ENCODE measurements at places on chromosomes 4 and X. TPM values are rescaled to one million over a fixed set of nuclear protein-coding genes. Genes with fewer than 3 reads are reported as not detected.

GRCh38 chrX:46864606-46865005, 27.8 kb downstream of the RP2 start:
- ATAC-seq = no peak

GRCh38 chr4:147944249-147944648, 212.4 kb downstream of the ARHGAP10 start:
- ATAC-seq = peak; percentile 71

DNA sequence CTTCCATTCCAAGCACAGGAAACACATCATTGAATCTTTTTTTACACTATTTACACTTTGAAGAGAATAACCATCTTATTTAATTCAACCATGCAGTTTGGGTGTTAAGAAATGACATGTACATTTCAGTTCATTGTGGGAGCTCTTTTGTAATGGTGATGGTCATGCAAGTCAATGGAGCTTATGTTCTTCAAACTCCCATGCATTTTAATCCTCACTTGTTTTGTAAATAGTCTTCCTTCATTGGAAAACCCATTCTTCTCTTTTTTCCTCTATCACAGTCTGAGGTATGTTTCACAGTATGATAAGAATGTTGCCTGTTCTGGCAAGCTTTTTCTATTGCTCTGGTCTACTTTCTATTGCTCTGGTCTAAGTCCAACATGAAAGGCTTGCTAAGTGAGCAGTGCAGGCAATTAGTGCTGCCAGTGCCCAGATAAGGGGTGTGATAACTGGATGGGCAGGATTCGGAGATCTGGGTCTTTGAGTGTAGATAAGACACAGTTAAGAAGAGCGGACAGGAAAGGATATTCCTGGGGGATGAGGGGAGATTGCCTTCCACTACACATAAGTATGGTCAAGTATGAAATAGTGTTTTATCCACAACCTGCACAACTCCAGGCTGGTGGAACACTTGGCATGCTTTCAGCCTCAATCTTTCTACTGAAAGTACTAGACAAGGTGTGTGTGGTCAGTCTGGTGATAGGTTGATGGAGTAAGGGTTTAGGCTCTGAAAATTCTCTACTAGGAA, 17.1 kb downstream of the AFP start:
- ATAC-seq = no peak

DNA sequence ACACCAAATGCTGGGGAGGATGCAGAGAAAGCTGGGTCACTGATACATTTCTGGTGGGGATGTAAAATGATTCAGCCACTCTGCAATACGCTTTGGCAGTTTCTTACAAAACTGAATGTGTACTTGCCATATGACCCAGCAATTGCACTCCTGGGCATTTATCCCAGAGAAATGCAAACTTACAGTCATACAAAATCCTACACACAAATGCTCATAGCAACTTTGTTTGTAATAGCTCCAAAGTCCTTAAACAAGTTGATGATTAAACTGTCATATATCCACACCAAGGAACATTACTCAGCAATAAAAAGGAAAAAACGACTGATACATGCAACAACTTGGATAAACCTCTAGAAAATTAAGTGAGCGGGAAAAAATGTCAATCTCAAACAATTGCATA, 12.3 kb downstream of the MID1 start:
- no peak for ATAC-seq

- ATAC-seq = no peak
Measured at GRCh38 chr4:27779827-27780226, 919.2 kb downstream of the STIM2 start.

XAGE3 gene
- total RNA-seq = not detected

CT45A2 gene
- total RNA-seq = not detected

CSAG1 gene
- total RNA-seq = not detected

REELD1 gene
- not detected for total RNA-seq

- ATAC-seq = no peak
Measured at GRCh38 chrX:1403228-1403627, 11.3 kb upstream of the SLC25A6 start.

TKTL1 gene
- 0.54 TPM for total RNA-seq

- ATAC-seq = no peak
Measured at GRCh38 chrX:140050906-140051305, 85.6 kb upstream of the CXorf66 start.

TRIM60 gene
- not detected for total RNA-seq

GRCh38 chrX:124619710-124620109, 273.3 kb downstream of the SH2D1A start:
- ATAC-seq = no peak

NAT8L gene
- total RNA-seq = 0.22 TPM

DNA sequence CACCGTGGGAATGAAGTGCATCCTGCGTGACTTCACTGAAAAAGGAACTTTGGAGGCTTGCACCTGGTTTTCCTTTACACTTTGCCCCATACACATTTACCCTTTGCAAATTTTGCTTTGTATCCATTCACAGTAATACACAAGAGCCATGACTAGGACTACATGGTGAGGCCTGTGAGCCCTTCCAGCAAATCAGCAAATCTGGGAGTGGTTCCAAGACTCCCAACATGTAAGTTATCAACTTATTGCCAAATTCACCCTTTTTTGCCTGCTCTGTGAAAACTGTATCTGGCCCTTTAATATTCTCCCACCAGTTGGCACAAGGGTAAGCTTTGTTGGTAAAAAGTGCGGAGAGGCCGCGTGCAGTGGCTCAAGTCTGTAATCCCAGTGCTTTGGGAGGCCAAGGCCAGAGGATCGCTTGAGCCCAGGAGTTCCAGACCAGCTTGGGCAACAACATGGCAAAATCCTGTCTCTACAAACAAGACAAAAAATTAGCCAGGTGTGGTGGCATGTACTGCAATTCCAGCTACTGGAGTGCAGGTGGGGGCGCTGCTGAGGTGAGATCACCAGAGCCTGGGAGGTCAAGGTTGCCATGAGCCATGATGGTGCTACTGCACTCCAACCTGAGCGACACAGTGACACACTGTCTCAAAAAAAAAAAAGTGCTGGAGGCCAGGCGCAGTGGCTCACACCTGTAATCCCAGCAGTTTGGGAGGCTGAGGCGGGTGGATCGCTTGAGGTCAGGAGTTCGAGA, 5.0 kb downstream of the PRMT9 start:
- no peak for ATAC-seq

DNA sequence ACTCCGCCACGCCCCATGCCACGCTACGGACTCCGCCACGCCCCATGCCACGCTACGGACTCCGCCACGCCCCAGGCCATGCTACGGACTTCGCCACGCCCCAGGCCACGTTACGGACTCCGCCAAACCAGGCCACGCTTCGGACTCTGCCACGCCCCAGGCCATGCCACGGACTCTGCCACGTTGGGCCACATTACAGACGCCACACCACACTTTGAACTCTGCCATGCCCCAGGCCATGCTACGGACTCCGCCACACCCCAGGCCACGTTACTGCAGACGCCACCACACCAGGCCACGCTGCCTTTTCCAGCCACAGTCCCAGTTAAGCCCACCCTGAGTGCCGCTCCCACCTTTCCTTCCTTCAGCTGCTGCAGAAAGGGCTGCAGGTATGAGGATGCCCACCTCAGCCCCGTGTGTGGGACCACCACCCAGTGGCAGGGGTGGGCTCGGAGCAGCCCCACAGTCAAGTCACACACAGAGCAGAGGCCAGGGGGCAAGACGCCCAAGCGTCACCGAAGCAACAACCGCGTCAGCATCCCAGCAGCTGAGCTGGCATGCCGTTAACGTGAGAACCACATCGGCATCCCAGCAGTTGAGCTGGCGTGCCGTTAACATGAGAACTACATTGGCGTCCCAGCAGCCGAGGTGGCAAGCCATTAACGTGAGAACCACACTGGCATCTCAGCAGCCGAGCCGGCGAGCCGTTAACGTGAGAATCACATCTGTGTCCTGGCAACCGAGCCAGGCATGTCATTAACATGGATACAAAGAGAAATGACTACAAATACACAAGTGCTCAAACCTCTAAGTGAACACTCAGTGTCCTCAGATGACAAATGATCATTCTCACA, 26.4 kb downstream of the GAK start:
- ATAC-seq = no peak

GRCh38 chrX:145041486-145041885, 205.8 kb upstream of the SPANXN1 start:
- ATAC-seq = no peak

UCHL1 gene
- 1.0 TPM for total RNA-seq

WDR17 gene
- total RNA-seq = 1.3 TPM

DNA sequence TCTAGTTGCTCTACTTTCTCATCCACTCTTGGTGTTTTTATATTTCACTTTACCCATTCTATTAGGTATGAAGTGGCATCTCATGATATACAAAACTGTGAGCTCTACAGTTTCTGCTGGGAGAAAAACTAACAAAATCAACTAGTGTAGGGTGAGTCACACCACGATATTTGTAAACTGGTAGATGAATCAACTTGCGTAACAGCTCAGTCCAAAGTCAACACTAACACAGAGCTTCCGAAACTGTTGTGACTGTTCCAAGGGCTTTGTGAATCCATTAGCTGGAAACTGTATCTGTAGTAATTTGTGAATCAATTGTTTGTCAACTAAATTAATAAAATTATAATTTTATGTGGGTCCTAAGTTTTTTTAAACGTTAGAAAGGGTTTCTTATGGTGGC, 119.8 kb upstream of the TSPAN5 start:
- ATAC-seq = peak; percentile 79

- no peak for ATAC-seq
Measured at GRCh38 chrX:3320471-3321046, 25.9 kb downstream of the MXRA5 start.

WNK3 gene
- total RNA-seq = 0.11 TPM

DNA sequence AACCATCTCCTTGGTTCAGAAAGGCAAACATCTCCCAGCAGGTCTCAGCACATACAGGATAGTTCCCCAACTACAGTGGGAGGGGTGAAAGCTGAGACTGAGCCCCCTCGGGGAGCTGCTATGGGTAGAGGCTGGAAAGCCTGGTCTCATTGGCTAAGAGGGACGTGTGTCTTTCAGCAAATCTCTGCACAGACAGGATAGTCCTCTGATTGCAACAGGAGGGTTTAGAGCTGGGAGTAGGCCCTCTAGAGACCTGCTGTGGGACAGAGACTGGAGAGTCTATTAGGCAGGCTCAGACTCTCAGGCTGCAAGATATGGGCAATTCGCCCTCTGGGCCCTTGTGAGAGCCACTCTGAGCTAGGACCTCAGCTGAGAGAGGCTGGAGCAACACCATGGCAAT, 271.6 kb upstream of the GALNT7 start:
- ATAC-seq = no peak

- no peak for ATAC-seq
Measured at GRCh38 chr4:172042714-172043114, 229.5 kb downstream of the GALNTL6 start.

DNA sequence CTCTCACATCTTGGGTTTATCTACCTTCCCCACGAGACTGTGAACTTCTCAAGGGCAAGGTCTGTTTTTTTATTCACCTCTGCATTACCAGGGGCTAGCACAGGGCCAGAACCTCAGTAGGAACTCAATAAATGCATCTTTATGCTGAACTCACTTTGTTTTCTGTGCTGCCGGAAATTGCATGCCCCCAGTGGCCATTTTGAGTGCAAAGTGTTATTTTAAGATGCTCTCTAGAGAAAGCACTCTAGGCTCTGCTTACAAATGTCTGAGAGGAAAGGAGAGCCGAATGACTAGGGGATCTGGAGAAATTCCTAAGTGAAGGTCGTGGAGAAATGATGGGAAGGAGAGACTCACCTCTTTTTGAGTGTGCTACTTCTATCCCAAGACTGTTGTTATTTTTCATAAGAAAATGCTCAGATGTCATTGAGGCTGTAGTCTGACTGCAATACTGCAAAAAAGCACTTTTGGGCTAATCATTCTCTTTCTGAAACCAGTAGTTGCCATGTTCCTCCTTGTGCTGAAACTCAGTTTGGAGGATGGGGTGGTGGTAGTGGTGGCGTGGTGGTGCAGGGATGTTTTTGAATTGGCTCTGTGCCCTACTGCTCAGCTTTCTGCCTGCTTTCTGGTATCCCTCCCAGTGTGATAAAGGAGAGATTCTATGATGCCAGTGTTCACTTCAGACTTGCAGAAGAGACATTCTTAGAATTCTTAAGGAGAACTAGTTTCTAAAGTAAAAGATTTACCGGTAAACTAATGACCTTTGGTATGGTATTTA, 41.3 kb downstream of the DOCK11 start:
- ATAC-seq = peak; percentile 39

GRCh38 chr4:139054791-139055505, 39.4 kb downstream of the NOCT start:
- no peak for ATAC-seq

PDZD11 gene
- 32.1 TPM for total RNA-seq

PPEF1 gene
- total RNA-seq = not detected

LPAR4 gene
- total RNA-seq = not detected

PACRGL gene
- total RNA-seq = 8.0 TPM

DNA sequence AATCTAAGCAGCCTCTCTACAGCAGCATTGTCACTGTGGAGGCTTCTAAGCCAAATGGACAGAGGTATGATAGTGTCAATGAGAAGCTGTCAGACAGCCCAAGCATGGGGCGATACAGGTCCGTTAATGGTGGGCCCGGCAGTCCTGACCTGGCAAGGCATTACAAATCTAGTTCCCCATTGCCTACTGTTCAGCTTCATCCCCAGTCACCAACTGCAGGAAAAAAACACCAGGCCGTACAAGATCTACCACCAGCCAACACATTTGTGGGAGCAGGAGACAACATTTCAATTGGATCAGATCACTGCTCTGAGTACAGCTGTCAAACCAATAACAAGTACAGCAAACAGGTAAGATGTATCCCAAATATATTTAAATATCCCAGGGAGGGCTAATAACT, 4.1 kb downstream of the PCDH7 start:
- no peak for ATAC-seq

GRCh38 chr4:26866781-26867180, 6.1 kb downstream of the STIM2 start:
- ATAC-seq = no peak

GRCh38 chr4:89303177-89303576, 4.4 kb downstream of the GPRIN3 start:
- ATAC-seq = peak; percentile 52

DNA sequence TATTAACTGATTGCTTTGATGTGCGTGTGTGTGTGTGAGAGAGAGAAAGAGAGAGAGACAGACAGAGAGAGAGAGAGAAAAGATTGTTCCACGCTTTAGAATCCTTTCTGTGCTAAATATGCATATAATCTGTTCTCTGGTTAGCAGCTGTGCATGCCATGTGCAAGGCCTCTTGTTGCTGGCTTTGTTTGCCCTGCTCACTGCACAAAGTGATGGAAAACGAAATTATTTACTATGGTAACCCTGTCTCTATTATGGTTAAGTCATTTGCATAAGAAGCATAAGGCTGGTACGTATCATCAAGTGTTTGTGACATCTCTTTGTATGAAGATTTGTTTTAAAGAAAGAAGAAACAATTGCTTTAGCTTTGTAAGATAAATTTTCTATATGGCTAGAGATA, 190.2 kb upstream of the POF1B start:
- ATAC-seq = no peak

DNA sequence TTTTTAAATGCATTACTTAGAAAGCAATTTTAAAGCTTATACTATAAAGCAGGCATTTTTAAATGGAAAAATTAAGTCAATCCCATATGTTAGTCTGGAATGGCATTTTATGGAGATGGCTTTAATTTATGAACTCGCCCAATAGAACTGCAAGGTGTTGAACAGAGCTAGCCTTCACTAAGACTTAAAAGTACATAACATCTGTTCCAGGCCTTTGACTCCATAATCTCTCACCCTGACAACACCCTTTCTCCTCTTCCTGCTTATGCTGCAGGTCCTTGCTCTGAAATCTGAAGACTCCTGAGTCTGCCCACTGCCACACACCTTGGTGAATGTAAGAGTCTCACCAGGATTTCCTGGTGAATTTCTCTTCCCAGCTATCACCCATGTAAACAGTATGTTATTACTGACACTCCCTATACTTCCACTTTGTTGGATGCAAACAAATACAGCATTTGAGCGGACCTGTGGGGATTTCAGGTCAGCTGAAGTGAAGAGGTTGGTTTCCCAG, 17.7 kb upstream of the SLC39A8 start:
- no peak for ATAC-seq

GRCh38 chr4:181566490-181566889, 676.7 kb upstream of the TENM3 start:
- no peak for ATAC-seq
